ENCODE measurements at places on chromosomes 2 and 18.

- no peaks in the 10 kb centered on the region for H3K4me1 ChIP-seq
- peaks cover 6% of the 10 kb centered on the region for H3K27me3 ChIP-seq
- no peak for DNase-seq
- H3K36me3 ChIP-seq = no peaks in the 10 kb centered on the region
- H3K4me3 ChIP-seq = no peak overlapping the region
- H3K27ac ChIP-seq = no peak overlapping the region
These were observed 265.9 kb downstream of the TFCP2L1 start for GRCh38 chr2:121019071-121019470.

- H3K27ac ChIP-seq = no peak overlapping the region
- H3K27me3 ChIP-seq = no peaks in the 10 kb centered on the region
- H3K4me3 ChIP-seq = no peak overlapping the region
- no peak for DNase-seq
- peaks cover 15% of the 10 kb centered on the region for H3K4me1 ChIP-seq
These were observed 123.9 kb downstream of the RGPD3 start for GRCh38 chr2:106344302-106344701.

GRCh38 chr2:143068094-143068493 lies 61.1 kb upstream of the ARHGAP15 start:
- H3K27ac ChIP-seq = no peak overlapping the region
- DNase-seq = no peak
- H3K36me3 ChIP-seq = no peaks in the 10 kb centered on the region
- H3K27me3 ChIP-seq = no peaks in the 10 kb centered on the region
- H3K4me1 ChIP-seq = no peaks in the 10 kb centered on the region

- no peaks in the 10 kb centered on the region for H3K4me1 ChIP-seq
- H3K27ac ChIP-seq = no peak overlapping the region
- peak; percentile 49 for DNase-seq
- no peaks in the 10 kb centered on the region for H3K27me3 ChIP-seq
These were observed 21.9 kb downstream of the MRPL35 start for GRCh38 chr2:86221066-86221684.

- no peak overlapping the region for H3K27ac ChIP-seq
- no peaks in the 10 kb centered on the region for H3K27me3 ChIP-seq
- no peak for DNase-seq
- no peaks in the 10 kb centered on the region for H3K4me1 ChIP-seq
- no peaks in the 10 kb centered on the region for H3K36me3 ChIP-seq
These were observed 635.3 kb upstream of the ZEB2 start for GRCh38 chr2:145155196-145155595.

DNA sequence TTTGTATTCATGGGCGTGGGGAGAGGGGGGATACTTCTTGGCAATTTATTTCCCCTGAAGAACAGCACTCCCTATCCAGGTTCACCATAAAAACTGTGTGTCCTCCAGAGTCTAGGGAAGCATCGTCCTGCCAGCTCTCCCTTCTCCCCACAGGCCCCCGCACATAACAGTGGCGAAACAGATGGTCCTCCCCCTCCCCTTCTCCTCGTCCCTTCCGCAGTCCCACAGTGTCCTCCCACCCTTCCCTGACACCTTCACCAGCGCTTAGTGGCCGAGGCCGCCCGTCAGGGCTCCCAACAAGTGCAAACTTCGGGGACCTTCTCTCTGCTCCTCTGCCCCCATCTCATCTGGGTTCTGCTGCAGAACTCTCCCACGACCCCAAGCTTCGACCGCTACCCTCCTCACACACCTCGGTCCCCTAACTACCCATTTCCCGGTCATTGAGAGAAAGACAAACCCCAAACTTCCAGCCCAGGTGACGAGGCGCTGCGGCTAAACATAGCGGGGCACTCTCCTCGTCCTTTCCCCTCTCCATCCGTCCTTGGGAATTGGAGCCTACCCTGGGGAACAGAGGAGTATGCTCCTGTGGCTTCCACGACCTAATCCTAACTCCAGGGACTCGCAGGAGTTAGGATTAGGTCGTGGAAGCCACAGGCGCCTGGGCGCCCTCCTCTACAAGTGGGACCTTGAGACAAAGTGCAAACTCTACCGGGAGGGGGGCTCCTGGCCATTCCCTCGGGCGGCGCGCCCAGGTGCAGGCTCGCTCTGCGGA lies 971 bp downstream of the ZNF385B start:
- no peak overlapping the region for H3K4me3 ChIP-seq
- H3K36me3 ChIP-seq = no peaks in the 10 kb centered on the region
- no peak overlapping the region for H3K27ac ChIP-seq
- DNase-seq = no peak
- no peaks in the 10 kb centered on the region for H3K4me1 ChIP-seq
- H3K27me3 ChIP-seq = peaks cover 15% of the 10 kb centered on the region

GRCh38 chr2:19654310-19655090 lies 247.3 kb downstream of the TTC32 start:
- no peaks in the 10 kb centered on the region for H3K4me1 ChIP-seq
- H3K27me3 ChIP-seq = no peaks in the 10 kb centered on the region
- no peaks in the 10 kb centered on the region for H3K36me3 ChIP-seq
- no peak for DNase-seq

GRCh38 chr2:45242161-45242741 lies 233.0 kb upstream of the SIX2 start:
- H3K4me1 ChIP-seq = peaks cover 22% of the 10 kb centered on the region
- no peaks in the 10 kb centered on the region for H3K27me3 ChIP-seq
- no peak overlapping the region for H3K4me3 ChIP-seq
- DNase-seq = no peak
- no peaks in the 10 kb centered on the region for H3K36me3 ChIP-seq

- no peaks in the 10 kb centered on the region for H3K36me3 ChIP-seq
- DNase-seq = no peak
- H3K27ac ChIP-seq = no peak overlapping the region
- no peak overlapping the region for H3K4me3 ChIP-seq
- H3K4me1 ChIP-seq = no peaks in the 10 kb centered on the region
These were observed 110.2 kb upstream of the PIEZO2 start for GRCh38 chr18:11259469-11260150.

DNA sequence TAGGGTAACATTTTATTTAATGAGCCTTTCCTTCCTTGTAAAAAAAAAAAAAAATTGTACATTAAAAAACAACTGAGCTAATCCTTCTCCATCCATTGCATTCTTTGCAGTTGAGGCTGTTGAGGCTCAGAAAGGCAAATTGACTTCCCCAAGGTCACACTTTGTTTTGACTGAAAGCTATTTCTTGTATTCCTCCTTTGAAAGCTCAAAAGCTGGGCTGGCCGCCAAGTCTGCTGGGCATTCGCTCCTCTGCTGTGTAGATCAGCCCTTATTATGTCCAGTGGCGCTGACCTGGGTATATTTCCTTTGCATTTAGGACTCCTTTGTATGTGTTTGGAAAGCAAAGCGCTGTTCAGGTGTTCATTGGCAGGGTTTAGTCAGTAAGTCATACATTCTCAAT lies 44.0 kb downstream of the SGPP2 start:
- no peak overlapping the region for H3K27ac ChIP-seq
- H3K4me1 ChIP-seq = no peaks in the 10 kb centered on the region
- DNase-seq = no peak
- H3K27me3 ChIP-seq = peaks cover 8% of the 10 kb centered on the region
- no peak overlapping the region for H3K4me3 ChIP-seq

DNA sequence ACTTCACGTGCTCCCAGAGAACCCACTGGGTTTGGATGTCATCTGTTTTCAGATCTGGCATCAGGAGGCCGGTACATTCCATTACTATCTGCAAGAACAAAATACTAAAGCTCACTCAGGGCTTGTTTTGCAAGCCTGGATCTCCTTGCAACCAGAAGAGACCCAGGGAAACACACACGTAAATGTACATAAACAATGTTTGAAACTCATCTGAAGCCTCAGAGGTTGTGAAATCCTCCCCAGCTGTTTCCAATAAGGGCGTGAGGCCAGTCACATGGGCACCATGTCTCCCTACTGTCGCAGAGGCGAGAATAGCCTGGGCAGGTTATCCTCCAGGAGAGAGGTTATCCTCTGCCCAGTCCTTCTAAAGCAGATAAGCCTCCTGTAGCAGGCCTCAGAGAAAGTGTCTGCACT lies 186.9 kb downstream of the GFPT1 start:
- no peak overlapping the region for H3K27ac ChIP-seq
- H3K27me3 ChIP-seq = no peaks in the 10 kb centered on the region
- no peaks in the 10 kb centered on the region for H3K4me1 ChIP-seq
- H3K4me3 ChIP-seq = no peak overlapping the region
- H3K36me3 ChIP-seq = peaks cover 36% of the 10 kb centered on the region

DNA sequence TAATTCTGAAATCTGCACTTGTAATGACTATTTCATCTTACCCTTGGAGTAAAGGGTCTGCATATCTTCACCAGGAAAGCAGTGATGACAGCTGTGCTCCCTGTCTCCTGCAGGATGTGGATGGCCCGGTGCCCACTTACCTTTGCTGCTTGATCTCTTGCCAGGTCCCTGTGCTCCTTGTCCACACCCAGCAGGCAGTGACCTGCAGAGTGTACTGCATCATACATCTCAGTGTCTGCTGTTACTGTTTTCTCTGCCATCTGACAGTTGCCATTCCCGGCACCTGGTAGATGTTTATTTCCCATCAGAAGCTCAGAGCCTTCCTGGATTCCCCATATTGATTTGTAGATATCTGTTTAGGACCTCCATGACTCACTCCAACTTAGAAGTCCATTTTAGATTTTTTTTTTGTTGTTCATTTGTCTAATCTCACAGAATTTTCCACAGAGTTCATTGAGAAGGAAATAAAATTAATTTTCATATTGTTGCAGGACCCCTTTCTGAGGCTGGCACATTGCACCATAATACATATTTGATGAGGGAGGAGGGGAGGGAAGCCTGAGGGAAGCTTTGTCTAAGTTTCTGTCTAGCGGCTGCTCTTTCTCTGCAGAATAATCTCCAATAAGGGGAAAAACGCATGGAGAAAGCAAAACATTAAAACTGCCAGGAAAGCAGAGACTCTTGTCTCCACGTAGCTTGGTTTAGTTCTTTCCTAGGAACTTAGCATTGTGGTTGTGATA lies 697.5 kb upstream of the RAB6C start:
- H3K4me3 ChIP-seq = no peak overlapping the region
- no peaks in the 10 kb centered on the region for H3K36me3 ChIP-seq
- no peak overlapping the region for H3K27ac ChIP-seq
- H3K27me3 ChIP-seq = no peaks in the 10 kb centered on the region

GRCh38 chr2:182167882-182168281 lies 182.2 kb downstream of the PPP1R1C start:
- H3K4me3 ChIP-seq = no peak overlapping the region
- DNase-seq = no peak
- H3K36me3 ChIP-seq = no peaks in the 10 kb centered on the region
- peaks cover 5% of the 10 kb centered on the region for H3K27me3 ChIP-seq
- no peaks in the 10 kb centered on the region for H3K4me1 ChIP-seq
- H3K27ac ChIP-seq = no peak overlapping the region

GRCh38 chr2:98487806-98488189 lies 43.1 kb downstream of the INPP4A start:
- no peaks in the 10 kb centered on the region for H3K27me3 ChIP-seq
- peaks cover 19% of the 10 kb centered on the region for H3K36me3 ChIP-seq
- H3K4me1 ChIP-seq = peaks cover 14% of the 10 kb centered on the region
- no peak overlapping the region for H3K4me3 ChIP-seq
- H3K27ac ChIP-seq = 0 out of 2 replicates have a peak overlapping the region, but pooled peaks have one; percentile 34

DNA sequence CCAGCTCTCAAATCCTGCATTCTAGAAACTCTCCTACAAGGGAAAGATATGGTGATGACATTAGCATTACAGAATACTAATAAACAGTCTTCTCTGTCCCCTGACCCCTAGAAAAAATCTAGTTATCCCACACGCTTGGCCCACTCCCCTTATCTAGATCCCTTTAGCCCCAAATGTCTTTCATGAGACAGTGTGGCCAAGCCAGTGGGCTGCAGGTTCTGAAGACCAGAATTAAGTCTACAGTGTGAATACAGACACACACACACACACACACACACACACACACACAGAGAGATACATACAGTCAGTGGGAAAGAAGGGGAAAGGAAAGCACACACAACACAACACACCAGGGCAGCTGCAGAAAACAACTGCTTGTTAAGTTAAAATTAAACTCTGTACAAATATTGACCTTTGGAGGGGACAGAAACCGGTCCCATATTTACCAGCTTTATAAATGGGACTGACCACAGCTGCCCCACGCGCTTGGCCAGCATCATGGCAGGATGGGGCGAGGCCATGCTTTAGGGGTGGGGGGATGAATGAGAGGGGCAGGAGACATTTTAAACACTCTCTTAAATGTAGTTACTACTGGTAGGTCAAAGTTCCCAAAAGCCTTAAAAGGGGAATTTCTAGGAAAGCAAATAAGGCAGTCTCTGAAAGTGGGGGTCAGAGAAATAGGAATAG lies 49.1 kb downstream of the NHEJ1 start:
- no peaks in the 10 kb centered on the region for H3K27me3 ChIP-seq
- H3K4me3 ChIP-seq = no peak overlapping the region
- H3K27ac ChIP-seq = no peak overlapping the region
- no peaks in the 10 kb centered on the region for H3K4me1 ChIP-seq
- no peak for DNase-seq
- H3K36me3 ChIP-seq = no peaks in the 10 kb centered on the region

GRCh38 chr2:122129399-122129798 lies 373.9 kb downstream of the TSN start:
- no peak overlapping the region for H3K27ac ChIP-seq
- no peak for DNase-seq
- no peaks in the 10 kb centered on the region for H3K36me3 ChIP-seq

- H3K27ac ChIP-seq = no peak overlapping the region
- DNase-seq = no peak
- no peak overlapping the region for H3K4me3 ChIP-seq
- no peaks in the 10 kb centered on the region for H3K4me1 ChIP-seq
- H3K27me3 ChIP-seq = peaks cover 3% of the 10 kb centered on the region
These were observed 96.0 kb downstream of the RHOB start for GRCh38 chr2:20542746-20543468.

- no peak overlapping the region for H3K27ac ChIP-seq
- H3K4me1 ChIP-seq = no peaks in the 10 kb centered on the region
- no peak overlapping the region for H3K4me3 ChIP-seq
- H3K27me3 ChIP-seq = no peaks in the 10 kb centered on the region
- no peaks in the 10 kb centered on the region for H3K36me3 ChIP-seq
- DNase-seq = no peak
These were observed 32.6 kb downstream of the RBKS start for GRCh38 chr2:27857417-27858172.

- no peak for DNase-seq
- no peak overlapping the region for H3K27ac ChIP-seq
- H3K27me3 ChIP-seq = no peaks in the 10 kb centered on the region
- peaks cover 2% of the 10 kb centered on the region for H3K4me1 ChIP-seq
- no peaks in the 10 kb centered on the region for H3K36me3 ChIP-seq
- no peak overlapping the region for H3K4me3 ChIP-seq
These were observed 94.5 kb downstream of the KCNS3 start for GRCh38 chr2:17972991-17973390.

- H3K36me3 ChIP-seq = no peaks in the 10 kb centered on the region
- peaks cover 40% of the 10 kb centered on the region for H3K4me1 ChIP-seq
- no peaks in the 10 kb centered on the region for H3K27me3 ChIP-seq
- no peak for DNase-seq
These were observed 23.1 kb downstream of the FAM178B start for GRCh38 chr2:96963316-96963715.
